ENCODE measurements at places on chromosomes 12 and 14.

DNA sequence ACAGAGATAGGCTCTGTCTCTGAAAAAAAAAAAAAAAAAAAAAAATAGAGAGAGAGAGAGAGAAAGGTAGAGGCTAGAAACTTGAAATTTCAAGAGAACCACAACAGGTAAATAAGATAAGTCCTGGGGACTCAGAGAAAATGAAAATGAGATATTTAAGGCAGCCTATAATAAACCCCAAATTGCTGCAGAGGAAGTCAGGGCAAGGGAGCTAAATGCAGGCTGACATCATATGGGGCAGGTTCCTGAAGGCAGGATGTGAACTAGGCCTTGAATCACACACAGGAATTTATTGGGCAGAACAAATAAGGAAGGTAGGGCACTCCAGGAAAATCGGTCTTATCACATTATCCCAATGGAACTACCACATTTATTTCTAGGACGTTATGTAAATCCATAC is 54.9 kb upstream of the NUDT4 start:
- no peak for DNase-seq

DNA sequence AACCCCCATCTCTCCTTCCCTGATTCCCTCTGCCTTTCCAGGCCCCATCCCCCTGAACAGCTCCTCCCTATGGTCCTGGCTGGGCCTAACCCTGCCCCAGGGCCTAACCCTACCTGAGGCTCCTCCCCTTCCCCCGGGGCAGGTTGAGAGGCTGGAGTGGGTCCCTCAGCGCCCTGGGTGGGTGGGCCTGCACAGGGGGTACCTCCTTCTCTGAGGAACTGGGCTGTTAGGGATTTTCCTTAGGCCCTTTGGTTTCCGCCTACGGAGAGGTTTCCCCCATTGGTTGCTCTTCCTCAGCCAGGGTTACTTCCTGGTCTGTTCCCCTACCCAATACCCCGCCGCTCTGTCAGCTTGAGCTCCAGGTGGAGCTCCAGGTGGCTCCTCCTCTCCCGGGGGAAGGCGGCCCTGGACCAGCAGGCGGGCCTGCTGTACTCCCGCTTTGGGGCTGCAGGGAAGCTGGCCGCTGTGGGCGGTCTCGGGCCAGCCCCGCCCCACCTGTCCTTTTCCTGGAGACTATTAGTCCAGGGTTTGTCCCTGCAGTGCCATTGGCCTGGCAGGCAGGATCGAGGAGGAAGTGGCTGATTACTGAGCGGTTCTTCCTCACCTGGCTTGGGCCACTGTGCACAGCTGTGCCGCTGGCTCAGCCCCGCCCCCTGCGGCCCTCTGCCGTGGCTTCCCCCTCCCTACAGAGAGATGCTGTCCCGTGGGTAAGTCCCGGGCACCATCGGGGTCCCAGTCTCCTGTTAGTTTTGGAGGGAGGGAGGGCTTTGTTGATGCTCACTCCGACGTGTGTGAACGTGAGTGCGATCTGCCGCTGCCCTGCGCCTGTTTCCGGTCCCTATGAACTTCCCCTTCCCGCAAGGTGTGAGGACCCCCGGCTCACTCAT is 2.5 kb downstream of the C12orf57 start:
- DNase-seq = no peak

GRCh38 chr12:120851444-120851843 is 52.7 kb downstream of the SPPL3 start:
- no peak for DNase-seq

- no peak for DNase-seq
Measured at GRCh38 chr14:76927971-76928700, 100.4 kb downstream of the IRF2BPL start.

DNA sequence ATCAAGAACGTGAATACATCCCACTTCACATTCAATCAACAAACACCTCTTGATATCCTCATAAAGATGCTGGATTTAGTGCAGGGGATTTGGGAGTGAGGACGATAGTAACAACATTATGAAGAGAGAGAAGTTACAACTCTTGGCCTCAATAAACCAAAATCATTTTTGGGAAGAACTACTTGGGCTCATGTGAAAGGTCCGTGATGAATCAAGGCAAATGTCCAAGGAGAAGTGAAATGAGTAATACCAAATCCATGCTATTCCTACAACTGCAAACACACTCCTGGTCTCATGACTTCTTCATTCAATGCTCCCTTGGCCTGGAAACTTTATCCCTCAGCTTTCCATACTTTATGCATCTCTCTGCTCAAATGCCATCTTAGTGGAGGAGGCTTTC is 162.0 kb upstream of the LMNTD1 start:
- DNase-seq = no peak

DNA sequence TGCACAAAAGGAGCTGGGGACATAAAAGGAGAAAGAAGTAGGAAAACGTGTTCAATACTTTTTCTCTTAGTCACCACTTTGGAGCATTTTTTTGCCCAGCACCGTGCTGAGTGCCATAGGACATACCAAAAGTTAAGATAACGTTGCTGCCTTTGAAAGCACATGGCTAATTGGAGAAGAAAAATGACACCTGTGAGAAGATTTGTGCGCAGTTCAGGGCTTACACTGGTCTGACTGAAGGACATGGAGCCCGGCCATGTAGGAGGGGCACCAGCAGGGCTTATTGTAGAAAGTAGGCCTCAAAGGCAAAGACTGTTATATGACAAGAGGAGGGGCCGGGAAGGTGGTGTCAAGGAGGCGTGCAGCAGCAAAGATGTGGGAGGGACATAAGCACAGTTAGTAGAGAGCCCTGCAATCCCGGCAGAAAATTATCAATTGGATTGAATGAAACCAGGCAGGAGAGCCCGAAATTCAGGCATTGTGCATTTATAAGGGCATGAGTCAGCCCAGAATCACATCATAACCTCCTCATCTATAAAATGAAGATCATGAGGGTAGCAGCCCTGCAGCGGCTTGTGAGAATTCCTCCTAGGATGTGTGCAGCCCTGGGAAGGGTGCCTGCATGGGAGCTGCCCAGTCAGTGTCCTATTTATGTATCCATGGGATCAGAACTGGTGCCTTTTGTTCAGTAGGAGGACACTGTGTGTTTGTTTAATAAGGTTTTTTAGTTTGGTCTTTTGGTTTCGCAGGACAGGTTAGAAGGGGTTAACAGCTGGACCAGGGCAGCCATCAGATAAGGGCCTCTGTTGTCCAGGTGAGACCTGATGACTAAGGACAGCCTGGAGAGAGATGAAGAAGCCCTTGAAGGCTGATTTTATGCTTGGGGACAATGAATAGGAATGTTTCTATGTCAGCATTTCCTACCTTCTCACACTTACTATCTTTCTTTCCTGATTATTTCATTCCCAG is 122.4 kb downstream of the GPR135 start:
- no peak for DNase-seq

- peak; percentile 17 for DNase-seq
Measured at GRCh38 chr12:123034865-123035264, 54.4 kb downstream of the ARL6IP4 start.

All from activated T-cell treated with anti-CD3 and anti-CD28 coated beads for 4 hours (primary cell).